HT1080 (cell line): ENCODE measurements at places on chromosomes 5 and 9. TPM values are rescaled to one million over a fixed set of nuclear protein-coding genes. Genes with fewer than 3 reads are reported as not detected.

The FOXD4L5 gene
- not detected in 2 replicates for total RNA-seq

The FOXD4L4 gene
- total RNA-seq = 0.14 and 0.70 TPM in 2 replicates

The ZNF454 gene
- total RNA-seq = not detected in 2 replicates

The CARD9 gene
- 0.43 and 0.66 TPM in 2 replicates for total RNA-seq

The IFNE gene
- total RNA-seq = 0.43 and 0.94 TPM in 2 replicates

The ZNF300 gene
- total RNA-seq = 8.3 and 8.6 TPM in 2 replicates

The NINJ1 gene
- 24.9 and 31.5 TPM in 2 replicates for total RNA-seq

The DMRT1 gene
- not detected in 2 replicates for total RNA-seq

The DNAJA1 gene
- 185 and 211 TPM in 2 replicates for total RNA-seq

The CD274 gene
- 14.3 and 30.5 TPM in 2 replicates for total RNA-seq

GRCh38 chr5:134462761-134463160, 51.1 kb upstream of the CDKN2AIPNL start:
- no peak for DNase-seq

GRCh38 chr9:92658176-92658575, 11.8 kb downstream of the IPPK start:
- no peak for DNase-seq

GRCh38 chr9:126623667-126624478, 10.1 kb downstream of the LMX1B start:
- DNase-seq = no peak

DNA sequence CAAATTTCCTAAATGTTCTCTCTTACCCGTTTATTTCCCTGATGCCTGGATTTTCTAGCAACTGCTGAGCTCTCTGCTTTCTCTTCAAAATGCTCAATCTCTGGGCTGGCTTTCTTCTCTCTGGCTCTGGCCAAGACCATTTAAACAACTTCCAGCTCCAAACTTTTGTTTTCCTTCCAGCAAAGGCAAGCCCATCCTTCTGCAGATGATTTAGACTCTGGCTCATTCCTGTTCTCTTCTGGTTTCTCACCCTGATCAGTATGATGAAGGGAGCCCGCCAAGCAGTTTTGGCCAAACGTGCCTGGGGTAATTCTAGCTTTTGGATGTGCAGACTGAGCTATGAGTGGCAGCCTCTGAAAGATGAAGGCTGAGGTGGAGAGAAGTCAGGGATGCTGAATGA, 78.1 kb downstream of the HSPA4 start:
- no peak for DNase-seq

GRCh38 chr5:161399996-161400562, 146.4 kb downstream of the GABRB2 start:
- no peak for DNase-seq

GRCh38 chr5:9283473-9283872, 262.4 kb downstream of the SEMA5A start:
- no peak for DNase-seq

GRCh38 chr5:159751459-159751858, 164.8 kb upstream of the ADRA1B start:
- DNase-seq = no peak

DNA sequence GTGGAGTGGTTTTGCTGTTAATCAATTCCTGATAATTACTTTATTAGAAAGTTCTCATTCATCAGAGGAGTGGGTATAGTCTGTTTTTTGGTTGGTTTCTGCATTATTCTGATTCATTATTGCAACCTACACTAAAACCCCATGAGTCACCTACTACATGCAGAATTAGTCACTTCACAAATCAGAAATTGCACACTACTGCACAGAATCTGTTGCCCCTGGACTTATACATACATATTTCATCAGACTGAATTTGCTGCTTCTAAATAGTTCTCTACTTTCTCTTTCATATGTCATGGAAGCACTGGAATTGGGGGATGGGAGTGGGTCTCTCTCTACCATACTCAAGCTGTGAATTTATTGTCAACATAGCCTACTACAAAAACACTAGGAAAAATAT, 585.1 kb downstream of the DNAH5 start:
- peak; percentile 88 for DNase-seq

DNA sequence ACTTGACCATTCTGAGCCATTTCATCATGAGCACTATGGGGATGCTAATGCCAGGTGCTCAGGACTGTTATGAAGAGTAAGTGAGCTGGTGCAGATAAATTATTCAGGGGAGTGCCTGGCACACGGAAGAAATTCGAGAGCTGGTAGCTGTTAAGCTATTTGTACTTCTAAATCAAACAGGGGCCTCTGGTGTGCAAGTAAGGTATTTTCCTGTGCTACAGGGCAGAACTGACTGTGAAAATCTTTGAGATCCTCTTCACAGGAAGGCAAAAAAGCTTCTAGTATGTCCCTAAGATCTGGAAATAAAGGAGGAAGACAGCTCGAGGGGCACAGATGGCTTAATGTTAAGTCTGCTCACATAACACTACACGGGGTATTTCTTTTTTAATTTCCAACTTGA, 106.3 kb upstream of the SPOCK1 start:
- DNase-seq = no peak

DNA sequence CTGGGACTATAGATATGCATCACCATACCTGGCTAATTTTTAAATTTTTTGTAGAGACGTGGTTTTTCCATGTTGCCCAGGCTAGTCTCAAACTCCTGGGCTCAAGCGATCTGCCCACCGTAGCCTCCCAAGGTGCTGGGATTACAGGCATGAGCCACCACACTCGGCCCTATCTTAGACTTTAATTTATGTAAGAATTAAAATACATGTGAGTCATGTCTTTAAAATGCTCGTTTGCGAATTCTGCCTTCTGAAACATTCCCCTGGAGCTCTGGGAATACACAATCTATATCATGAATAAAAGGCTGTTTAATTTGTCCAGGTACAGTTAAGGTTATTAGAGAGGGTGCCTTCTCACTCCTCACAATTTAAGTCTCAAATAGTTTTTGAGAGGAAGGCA, 32.8 kb downstream of the RHOBTB3 start:
- no peak for DNase-seq

DNA sequence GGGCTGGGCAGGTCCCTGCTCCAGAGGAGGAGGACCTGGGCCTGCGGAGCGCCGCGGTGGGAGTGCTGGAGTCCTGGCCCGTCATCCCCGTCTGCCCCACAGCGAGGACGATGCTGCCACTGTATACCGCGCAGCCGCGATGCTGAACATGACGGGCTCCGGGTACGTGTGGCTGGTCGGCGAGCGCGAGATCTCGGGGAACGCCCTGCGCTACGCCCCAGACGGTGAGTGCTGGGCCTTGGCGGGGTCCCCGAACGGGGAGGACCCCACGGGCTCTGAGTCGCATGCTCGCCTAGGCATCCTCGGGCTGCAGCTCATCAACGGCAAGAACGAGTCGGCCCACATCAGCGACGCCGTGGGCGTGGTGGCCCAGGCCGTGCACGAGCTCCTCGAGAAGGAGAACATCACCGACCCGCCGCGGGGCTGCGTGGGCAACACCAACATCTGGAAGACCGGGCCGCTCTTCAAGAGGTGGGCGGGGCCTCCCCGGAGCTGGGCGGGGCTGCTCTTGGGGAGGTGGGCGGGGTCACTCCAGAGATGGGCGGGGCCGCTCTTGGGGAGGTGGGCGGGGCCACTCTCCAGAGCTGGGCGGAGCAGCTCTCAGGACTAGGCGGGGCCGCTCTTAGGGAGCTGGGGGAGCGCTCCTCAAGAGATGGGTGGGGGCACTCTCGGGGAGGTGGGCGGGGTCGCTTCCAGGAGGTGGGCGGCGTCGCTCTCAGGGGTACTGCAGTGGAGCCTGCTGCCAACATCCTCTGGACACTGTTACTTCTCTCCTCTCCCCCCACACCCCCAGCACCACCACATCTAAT, 13.1 kb downstream of the LRRC26 start:
- no peak for DNase-seq

DNA sequence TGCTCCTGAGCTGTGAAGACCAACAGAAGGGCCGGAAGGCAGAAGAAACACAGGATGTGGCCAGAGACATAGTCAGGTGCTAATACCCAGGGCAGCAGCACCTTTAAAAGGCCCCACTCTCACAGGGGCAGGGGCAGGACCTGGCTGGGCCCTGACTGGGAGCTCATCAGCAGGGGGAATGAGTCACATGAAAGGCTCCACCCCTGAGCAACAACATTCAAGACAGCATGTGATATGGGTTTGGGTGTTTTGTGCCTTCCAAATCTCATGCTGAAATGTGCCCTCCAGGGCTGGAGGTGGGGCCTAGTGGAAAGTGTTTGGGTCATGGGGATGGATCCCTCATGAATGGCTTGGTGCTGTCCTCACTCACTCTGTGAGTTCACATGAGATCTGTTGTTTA, 181.7 kb downstream of the ERCC6L2 start:
- DNase-seq = no peak

GRCh38 chr9:134544388-134545214, 97.0 kb upstream of the COL5A1 start:
- peak; percentile 85 for DNase-seq

- DNase-seq = no peak
Measured at GRCh38 chr9:107637421-107638420, 148.2 kb upstream of the KLF4 start.

GRCh38 chr5:134524826-134525682, at the start of gene JADE2:
TSS of gene JADE2 (plus strand) at chr5:134525670. CDS start at chr5:134535858, 10,188 bp downstream.
- DNase-seq = peak; percentile 59

- no peak for DNase-seq
Measured at GRCh38 chr9:135814421-135815095, 92.8 kb downstream of the CAMSAP1 start.

DNA sequence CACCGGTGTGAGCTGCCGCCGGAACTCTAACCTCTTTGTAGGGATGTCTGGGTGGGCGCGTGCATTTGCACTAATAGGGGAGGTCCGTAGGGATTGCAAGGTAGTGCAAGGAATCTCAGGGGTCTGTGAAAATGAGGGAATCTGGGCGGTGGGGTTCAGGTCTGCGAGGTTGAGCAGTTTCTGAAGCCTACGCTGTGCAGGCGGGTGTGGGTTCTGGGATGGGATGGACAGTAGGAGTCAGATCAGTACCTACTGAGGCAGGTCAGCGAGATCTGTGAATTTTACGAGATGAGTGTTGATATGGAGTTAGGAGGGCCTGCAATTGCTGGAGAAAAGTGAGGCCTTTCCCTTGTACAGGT, 856 bp upstream of the ATOSB start:
- DNase-seq = no peak

GRCh38 chr9:19967216-19967887, 178.5 kb upstream of the SLC24A2 start:
- DNase-seq = no peak

GRCh38 chr9:131608493-131609037, 63.2 kb downstream of the PRRT1B start:
- peak; percentile 76 for DNase-seq

DNA sequence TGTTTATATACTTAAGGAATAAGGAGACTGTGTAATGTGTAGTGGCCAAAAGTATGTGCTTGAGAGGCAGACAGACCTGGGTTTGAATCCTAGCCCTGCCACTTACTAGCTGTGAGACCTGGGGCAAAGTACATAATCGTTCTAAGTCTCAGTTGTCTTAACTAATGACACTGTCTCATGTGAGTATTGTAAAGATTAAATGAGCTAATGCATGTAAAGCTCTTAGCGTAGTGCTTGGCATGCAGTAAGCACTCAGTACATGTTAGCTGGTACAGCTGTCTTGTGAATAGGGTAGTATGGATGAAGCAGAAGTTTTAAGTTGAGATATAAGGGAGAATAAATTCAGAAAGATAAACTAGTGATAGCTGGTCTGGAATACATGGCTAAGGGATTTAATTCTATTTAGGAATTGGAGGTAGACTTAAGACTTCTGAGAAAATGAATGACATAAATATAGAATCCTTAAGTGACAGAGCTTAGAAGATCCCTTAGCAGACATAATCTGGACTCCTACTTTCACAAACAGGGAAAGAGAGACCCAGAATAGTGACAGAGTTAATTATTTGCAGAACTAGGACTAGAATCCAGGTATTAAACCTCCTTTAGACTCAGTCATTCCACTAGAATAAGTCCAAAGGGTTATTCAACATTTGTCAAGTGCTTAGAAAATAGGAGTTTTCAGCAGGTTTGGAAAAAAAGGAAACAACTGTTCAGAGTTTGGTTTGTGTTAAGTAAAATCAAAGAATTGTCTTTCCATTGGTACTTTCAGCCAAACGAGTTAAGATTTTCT, 13.1 kb downstream of the GPR21 start:
- DNase-seq = no peak

DNA sequence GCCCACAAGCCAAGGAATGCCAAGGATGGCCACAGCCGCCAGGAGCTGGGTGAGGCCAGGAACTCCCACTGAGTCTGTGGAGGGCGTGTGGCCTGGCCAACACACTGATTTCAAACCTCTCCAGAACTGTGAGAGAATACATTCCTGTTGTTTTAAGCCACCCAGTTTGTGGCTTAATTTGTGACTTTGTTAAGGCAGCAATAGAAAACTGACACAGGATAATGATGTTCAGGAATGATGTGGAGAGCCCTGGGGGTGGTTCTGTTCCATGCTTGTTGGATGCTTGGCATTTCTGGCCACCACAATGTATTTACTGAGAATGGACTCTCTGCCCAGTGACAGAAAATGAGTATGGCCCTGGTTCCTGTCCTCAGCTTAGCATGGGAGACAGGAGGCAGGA, 82.8 kb downstream of the DAP start:
- no peak for DNase-seq

DNA sequence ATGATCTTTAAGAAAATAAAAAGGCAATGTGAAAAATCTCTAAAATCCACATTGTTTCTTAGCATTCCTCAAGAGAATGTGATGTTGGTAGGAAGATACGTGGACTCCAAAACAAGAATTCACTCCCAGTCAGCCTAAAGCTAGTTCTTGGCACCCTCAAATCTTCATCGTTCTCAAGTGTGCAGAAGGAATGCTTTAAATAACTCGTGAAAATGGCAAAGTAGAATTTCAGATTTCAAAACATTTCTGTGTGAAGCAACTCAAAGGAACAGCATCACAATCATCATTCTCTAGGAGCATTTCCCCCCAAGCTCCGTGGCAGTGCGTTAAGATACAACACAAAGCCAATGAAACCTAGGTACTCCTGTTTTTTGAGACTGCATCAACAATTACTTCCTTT, 185.1 kb upstream of the DMAC1 start:
- DNase-seq = no peak

DNA sequence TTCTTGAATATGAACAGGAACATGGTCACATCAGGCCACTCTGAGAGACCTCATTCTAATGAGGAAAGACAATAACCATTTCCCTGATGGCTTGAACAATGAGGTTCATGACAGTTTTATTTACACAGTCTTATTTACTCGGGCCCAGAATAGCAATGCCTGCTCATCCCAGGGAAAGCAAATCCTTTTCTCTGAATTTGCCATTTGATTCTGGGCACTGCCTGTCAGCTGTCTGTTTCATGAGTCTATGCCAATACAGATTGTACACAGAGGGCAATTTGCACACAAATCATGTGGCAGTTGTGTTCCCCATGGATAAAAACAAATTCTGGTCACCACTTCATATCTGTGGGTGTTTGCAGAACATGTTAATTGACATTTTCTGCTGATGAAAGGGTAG, 492.5 kb downstream of the ACTL7B start:
- DNase-seq = no peak
